NCI-H446 (cell line): ENCODE measurements at places on chromosomes 5 and 9.

DNA sequence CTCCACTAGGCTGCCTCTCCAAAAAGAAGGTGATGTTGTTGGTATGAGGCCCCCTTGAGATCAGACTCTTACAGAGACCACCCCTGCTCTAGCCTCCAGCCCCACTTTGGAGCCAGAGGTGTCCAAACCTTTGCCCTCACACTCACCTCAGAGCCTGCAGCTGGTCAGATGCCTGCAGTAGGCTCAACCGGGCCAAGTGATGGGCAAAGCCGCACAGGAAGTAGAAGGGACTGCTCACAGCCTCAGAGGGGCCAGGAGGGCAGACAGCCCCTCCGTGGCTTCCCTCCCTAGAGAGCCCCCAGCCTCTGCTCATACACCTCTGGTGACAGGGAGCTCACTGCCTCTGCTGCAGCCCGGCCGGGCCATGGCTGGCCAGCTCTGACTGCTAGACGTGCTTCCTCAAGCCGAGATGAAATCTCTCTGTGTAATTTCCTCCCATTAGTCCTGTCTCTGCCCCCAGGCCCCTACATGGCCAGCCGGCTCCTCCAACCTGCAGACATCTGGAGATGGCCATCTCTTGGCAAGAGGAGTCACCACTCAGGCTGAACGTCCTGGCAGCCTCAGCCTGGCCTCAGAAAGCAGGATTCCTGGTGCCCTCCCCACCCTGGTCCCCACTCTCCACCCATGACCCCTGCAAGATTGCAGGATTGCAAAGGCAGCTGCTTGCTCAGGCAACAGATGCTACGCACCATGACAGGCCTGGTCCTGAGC, 7.3 kb upstream of the TCF7 start:
- DNase-seq, result no peak

DNA sequence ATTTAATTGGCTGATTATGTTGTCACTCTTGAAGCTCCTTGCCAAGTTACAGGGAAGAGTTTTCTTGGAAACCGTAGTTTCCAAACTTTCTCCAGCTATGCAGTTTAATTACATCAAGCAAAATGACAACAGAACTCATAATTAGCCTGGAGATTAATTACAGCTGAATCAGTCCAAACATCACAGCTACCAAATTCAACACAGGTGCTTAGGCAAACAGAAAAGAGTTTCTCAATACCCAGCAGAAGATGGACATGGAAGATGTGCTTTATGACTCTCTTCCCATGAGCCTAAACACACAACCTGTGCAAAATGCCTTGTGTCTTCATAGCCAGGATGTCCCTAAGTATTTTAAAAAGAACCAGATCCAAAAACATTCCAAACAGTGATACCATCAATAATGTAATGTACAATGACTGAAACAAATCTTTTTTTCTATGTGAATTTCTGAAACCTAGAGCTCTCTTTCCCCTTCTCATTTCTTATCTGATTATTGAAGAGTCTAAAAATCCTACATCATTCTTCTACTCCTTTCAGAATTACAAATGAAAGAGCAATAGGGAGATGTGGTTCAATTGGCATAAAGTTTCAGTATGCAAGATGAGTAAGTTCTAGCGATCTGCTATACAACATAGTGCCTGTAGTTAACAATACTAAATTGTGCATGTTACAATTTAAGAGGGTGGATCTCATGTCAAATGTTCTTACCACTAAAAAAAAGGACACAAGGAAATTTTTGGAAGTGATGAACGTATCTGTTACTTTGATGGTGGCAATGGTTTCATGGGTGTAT, 124.3 kb downstream of the RASEF start:
- no peak for DNase-seq

GRCh38 chr5:172503925-172504700, 49.8 kb upstream of the SH3PXD2B start:
- DNase-seq, result no peak

- DNase-seq, result no peak
Observed at GRCh38 chr5:149254506-149254905, 17.2 kb upstream of the AFAP1L1 start.

GRCh38 chr5:26856238-26856637, 182.1 kb downstream of the CDH9 start:
- no peak for DNase-seq

DNA sequence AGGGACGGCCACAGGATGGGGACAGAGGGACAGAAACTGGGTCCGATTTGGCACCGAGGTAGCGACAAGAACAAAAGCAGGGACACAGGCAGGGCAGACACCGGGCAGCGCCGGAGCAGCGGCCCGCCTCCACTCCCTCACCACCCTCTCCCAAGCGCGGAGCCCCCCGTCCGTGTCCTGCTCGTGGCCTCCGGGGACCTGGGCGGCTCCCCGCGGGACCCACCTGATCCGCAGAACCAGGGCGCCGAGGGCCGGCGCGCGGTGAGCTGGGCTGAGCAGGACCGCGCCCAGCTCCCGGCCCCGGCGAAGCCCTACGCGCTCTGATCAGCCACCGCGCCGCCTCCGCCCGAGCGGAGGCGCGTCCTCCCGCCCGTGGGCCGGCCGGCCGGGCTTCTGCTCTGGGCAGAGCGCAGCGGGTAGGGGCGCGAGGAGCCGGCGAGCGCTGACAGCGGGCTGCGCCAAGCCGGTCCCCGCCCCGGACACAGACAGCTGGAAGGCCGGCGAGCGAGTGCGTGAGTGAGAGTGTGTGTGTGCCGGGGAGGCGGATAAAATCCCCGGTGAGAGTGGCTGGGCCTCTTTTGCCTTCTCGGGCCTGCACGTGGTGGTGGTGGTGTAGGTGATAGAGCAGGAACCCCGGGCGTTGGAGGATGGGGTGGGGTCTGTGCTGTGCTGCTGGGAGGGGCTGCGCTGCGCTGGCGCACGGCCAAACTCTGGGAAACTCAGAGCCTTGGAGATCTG, at the start of gene GGTA1:
TSS of gene GGTA1 (minus strand) at position 418 of the 738 bp plus-strand sequence. CDS start 31,922 bp downstream, outside the sequence.
- DNase-seq, result peak; percentile 21

- DNase-seq, result no peak
Observed at GRCh38 chr5:88235346-88235745, 33.3 kb downstream of the TMEM161B start.

DNA sequence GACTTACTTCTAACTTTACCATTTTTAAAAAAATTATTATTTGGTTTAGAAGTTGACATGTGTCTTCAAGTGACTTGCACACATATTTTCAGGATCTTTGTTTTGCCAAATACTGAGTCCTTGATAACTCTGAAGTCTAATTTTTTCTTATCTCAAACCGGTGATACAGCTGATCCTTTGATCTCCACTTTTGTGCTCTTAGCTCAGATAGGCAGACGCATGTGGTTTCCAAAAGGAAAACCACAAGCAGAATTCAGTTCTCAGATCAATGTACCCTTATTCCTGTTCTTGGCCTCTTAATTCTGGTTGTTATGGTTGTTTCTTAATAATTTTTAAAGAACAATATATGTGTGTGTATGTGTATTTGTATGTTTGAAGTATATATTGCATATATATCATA, 238.3 kb upstream of the EDIL3 start:
- no peak for DNase-seq

GRCh38 chr9:81374459-81375186, 314.7 kb downstream of the TLE1 start:
- DNase-seq, result no peak

DNA sequence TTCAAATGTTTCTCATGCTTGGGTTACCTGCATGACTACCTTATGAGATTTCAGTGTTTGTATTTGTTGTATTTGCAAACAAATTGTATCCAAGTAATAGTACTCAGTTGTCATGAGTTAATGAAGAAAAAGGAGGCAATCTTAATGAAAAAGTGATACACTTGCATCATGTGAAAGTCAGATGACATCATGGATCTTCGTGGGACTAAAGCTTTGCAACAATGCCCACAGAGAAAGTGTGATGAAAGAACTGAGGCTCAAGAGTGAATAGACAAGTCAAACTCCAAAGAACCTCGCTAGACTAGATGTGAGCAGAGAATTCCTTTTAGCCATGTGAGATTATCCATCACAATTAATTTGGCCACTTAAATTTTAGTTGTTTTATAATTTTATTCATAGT, 75.4 kb upstream of the ADRB2 start:
- DNase-seq, result no peak

- DNase-seq, result no peak
Observed at GRCh38 chr9:14924230-14925219, 14.3 kb upstream of the FREM1 start.

GRCh38 chr9:135410831-135411473, 68.6 kb upstream of the PPP1R26 start:
- DNase-seq, result no peak

DNA sequence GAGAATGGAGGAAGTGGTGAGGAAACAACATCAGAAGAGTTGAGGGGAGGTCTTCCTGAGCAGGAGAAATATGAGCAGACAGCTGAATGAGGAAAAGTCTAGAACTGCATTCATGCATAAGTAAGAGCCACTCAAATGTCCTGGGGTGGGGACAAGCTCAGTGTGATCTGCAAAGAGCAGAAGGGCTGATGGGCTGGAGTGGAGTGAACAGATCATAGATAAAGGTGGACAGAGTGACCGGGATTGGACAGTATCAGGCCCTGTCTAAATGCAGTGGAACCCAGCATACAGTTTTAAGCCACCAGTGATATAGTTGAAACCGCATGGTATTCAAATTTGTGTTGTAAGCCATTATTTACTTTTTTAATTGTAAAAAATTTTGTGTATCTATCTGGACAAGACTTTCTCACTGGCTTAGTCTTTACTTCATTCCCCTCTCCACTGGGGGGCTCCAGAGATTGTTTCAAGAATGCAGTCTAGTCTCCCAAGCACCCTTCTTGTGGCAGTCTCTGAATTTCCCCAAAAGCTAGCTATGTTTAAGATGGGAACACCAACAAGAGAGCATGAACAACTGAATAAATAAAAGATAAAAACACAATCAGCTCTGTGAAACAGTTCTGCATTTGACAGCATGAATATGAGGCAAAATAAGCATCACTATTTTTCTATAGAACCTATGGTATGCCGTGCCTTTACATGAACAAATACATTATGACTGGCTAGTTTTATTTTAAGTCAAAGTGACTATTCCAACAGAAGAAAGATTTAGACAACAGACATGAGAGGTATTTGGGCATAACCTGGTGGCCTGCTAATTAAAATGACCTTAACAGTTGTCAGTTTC, 10.7 kb upstream of the STK32A start:
- peak; percentile 53 for DNase-seq

- DNase-seq, result no peak
Observed at GRCh38 chr5:89930591-89931392, 478.8 kb downstream of the CETN3 start.

DNA sequence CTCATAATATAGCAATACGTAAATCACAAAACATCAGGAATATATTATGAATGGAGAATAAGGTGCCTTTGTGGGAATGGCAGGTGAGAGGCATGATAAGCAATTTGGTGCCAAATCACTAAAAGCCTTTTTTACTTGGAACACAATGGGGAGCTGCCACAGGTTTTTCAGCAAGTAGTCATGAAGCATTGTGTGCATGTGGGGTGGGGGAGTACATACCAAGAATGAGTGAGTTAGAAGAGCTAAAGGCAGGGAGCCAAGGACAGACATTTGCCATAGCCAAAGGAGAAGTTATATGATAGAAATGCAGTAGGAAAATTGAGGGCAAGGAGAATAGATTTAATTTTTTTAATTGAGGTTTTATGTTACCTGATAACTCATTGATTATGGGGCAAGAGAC, 445.0 kb upstream of the SMC2 start:
- no peak for DNase-seq

- DNase-seq, result no peak
Observed at GRCh38 chr9:80892703-80893102, 796.6 kb downstream of the TLE1 start.

GRCh38 chr9:108586471-108587139, 269.2 kb downstream of the ACTL7B start:
- no peak for DNase-seq

GRCh38 chr5:65359569-65359968, 122.2 kb downstream of the ADAMTS6 start:
- no peak for DNase-seq

DNA sequence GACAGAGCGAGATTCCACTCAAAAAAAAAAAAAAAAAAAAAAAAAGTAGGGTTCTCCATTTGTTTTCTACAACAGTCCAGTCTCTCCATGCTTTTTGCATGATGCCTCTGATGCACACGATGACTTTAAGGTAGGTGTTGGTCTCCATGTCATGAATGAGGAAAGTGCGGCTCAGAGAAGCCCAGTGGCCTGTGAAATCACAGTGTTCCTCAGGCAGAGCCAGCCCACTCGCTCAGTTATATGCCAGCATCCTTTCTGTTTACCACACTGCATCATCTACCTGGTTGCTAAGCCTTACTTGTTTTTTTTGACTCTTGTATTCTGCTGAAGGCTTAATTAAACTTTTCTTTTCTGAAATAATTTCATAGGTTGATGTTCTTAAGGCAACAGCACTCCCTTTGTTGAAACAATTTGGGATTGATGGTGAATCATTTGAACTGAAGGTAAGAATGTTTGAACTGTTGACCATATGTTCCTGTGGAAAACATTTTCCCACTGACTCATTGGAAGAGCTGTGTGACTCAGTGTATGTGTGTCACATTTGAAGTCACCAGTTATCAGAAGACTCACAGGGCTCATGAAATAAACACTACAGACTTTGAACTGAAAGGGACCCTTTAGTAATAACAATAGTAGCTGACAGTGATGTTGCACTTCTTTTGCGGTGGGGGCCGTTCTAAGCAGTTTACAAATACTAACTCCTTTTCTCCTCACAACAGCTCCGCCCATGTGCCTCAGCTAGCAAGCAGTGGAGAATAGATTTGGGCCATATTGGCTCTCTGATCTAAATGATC, 40.2 kb downstream of the RCL1 start:
- DNase-seq, result no peak

DNA sequence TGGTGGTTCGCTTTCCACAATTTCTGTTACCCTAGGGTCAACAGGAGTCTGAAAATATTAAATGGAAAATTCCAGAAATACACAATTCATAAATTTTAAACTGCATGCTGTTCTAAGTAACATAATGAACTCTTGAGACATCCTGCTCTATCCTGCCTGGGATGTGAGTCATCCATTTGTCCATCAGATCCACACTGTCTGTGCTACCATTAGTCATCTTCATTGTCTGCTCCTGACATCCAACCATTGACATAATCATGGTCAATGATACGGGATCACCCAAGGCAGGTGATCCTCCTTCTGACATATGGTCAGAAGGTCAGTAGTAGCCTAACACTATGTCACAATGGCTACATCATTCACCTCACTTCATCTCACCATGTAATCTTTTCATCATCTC, 276.7 kb upstream of the KIF2A start:
- no peak for DNase-seq
